ENCODE measurements at places on chromosomes 12 and 14.

DNA sequence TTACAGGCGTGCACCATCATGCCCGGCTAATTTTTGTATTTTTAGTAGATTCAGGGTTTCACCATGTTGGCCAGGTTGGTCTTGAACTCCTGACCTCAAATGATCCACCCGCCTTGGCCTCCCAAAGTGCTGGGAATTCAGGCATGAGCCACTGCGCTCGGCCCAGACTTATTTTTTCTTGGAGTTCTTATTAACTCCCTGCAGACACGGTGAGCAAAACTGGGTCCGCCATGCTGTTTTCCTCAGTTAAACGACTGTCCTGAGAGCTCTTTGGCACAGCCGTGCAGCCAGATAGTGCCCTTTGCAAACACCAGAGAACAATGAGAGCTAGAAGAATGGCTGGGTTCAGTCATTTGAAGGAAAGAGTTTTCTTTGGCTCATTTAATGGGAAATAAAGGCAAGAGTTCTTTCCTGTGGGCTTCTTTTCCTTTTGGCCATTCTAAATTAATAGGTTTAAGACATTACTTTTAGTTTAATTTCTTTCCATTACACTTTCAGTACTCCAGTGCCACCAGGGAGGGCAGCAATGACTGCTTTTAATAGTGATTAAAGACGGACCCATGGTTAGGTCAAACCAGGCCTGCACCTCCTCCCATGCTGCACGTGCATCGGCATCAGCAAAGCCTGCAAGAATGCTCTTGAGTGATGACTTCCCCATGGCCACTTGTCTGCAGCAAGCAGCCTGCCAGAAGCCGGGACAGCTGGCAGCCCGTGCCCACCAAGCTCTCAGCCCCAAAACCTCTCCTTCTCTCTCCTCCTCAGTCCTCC, 60.7 kb downstream of the VCPKMT start:
- no peak for DNase-seq

DNA sequence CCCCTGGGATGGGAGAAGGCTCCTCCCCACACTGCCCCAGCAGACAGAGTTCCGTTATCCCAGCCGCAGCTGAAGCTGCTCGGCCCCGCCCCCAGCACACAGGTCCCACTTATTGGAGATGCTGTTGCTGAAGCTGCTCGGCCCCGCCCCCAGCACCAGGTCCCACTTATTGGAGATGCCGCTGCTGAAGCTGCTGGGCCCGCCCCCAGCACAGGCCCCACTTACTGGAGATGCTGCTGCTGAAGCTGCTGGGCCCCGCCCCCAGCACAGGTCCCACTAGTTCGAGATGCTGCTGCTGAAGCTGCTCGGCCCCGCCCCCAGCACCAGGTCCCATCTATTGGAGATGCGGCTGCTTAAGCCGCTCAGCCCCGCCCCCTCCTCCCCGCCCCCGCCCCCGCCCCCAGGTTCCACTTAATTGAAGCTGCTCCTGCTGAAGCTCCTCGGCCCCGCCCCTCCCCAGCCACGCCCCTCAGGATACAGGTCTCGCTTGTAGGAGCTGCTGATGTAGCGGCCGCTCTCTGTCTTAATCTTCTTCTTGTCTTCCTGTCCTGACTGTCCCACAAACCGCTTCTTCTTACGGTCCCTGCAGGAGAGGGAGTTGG, 12.0 kb downstream of the CFAP73 start:
- DNase-seq: peak; percentile 12

DNA sequence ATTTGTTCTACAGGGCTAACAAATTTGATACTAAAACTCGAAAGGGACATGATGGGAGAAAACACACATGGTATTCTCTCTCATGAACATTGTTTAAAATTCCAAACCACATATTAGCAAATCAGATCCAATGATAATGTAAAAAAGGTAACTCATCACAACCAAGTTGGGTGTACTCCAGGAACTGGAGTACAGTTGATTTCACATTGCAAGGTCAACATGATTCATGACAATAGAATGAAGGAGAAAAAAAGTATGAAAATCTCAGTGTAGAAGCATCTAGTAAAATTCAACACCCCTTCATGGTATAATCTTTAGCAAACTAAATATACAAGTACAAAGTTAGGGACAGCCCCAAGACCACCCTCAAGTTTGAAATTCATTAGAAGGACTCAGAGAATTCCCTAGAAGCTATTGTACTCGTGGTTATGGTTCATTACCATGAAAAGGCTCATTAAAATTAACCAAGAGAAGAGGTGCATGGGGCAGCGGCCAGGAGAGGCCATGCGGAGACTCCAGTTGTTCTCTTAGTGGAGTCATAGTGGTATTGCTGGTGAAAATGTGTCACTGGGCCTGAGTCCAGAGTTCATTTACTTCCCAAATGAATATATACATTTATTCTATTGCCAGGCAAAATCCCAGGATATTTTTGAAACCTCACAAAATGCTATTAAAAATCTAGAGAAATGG, 3.1 kb upstream of the CDCA4 start:
- no peak for DNase-seq

DNA sequence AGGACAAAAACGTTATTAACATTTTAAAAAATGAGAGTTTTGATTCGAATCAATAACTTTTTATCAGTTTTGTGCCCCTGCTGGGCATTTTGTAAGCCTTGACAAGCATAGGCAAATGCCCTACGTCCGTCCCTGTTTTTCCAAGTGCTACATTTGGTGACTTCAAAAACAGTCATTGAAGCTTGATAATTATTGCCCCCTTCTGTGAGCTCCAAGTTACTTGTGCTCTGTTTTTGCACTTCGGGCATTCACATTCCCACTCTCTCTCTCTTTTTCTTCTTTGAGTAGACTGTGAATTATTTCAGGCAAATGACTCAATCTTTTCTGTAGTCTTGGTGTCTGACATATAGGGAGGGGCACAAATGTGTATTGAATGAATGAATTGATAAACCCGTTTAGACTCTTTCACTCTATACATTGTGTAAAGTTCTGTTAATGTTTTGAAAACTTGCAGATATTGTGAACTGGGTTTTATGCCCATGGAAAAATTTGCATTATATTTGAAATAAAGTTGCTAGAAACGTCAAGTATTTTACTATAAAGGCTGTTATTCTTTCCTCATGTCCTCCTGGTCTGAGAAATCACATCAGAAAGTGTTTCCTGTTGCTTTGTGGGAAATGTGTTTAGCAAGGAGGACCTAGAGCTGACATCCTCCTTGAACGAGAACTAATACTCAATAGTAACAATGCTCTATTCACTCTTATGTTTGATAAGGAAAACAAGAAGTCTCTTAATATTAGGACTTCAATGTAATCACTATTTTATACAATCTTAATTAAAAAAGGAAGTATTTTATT, 1.4 kb downstream of the APAF1 start:
- peak; percentile 31 for DNase-seq

GRCh38 chr14:102951034-102951433, 28.6 kb downstream of the AMN start:
- no peak for DNase-seq

DNA sequence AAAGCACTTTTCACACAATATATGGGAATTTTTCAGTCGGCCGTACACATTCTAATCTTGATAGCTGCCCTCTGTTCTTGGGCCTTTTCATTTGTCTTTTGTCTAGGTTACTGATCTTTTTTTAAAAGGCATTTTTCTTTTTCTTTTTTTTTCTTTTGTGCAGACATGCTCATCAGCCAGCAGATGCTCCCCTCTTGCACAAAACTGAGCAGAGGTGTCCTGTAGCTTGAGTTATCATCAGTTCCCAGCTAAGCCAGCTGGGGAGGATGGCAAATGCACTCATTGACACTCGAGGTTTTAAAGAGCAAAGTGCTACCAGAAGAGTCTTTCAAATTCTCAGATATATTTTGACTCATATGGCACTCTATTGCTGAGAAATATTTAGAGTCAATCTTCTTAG, 913.9 kb upstream of the SEL1L start:
- no peak for DNase-seq

GRCh38 chr12:90677552-90677951, 277.4 kb downstream of the CCER1 start:
- DNase-seq: no peak

DNA sequence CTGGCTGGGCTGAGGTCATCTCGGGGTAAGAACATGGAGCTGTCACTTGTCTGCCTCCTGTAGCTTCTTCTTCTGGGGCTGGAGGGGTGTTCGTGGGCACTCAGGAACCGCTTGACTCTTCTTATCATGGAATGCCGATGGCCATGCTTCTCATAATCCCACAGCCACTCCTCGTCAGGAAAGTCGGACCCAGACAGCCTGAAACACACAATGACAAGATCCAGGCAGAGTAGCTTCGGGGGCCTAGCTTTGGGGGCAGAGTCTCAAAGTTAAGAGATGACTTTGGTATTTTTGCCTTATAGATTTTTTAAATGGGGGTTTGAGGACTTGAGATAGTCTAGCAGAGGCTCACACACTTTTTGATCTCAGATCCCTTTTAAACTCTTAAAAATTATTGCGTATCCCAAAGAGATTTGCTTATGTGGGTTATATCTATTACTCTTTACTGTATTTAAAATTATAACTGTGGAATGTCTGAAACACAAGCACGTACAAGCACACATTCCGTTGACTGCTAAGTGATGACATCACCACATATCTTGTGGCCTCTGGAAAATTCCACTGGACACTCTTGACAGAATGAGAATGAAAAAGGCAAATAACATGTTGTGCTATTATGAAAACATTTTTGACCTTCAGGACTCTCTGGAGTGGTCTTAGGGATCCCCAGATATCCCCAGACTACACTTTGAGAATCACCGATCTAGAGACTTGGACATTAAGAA, 43.3 kb downstream of the BEST3 start:
- DNase-seq: no peak

DNA sequence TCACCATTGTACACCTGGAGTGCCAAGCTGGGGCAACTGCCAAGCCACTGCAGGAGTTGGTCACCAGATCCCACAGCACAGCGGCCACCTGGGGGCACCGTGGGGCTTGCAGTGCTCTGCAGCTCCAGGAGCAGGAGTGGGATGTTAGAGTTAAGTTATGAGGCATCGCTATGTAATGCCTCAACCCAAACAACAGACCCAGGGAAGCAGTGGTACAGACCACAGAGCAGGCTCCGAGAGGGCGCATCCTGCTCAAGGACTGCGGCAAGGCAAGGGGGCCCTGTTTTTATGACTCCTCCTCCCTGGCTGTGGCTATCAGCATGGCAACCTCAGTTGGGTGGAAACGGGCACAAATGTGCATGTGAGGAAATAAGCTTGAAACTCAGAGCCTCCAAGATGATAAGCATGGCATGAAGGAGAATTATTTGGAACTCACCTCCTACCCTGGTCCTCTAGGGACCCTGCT, 63.1 kb downstream of the ARL6IP4 start:
- DNase-seq: peak; percentile 63

DNA sequence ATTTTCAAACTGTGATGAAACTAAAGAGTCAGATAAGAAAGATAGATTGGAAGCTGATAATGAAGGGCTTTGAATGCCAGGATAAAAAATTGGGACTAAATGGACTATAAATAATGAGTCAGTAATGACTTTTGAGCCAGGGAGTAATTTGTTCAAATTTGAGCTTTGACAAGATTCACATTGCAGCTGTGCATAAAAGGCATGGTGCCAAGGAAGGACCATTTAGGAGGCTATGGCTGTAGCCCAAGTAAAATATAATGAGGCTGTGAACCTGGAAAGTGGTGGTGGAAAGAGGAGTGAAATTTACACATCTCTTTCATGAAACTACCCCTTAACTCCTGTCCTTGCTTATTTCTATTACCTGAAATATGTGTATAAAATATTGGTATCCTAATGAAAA, 218.5 kb downstream of the SLC6A15 start:
- DNase-seq: peak; percentile 95

- DNase-seq: no peak
Measured at GRCh38 chr14:100240668-100241032, 1.7 kb downstream of the YY1 start.

- no peak for DNase-seq
Measured at GRCh38 chr12:6647083-6647604, at the start of gene ACRBP. Gene ACRBP, minus strand, starts transcription at chr12:6647432. Its CDS starts 66 bp downstream, at chr12:6647366.

- no peak for DNase-seq
Measured at GRCh38 chr12:103687253-103687652, 100.2 kb downstream of the STAB2 start.

DNA sequence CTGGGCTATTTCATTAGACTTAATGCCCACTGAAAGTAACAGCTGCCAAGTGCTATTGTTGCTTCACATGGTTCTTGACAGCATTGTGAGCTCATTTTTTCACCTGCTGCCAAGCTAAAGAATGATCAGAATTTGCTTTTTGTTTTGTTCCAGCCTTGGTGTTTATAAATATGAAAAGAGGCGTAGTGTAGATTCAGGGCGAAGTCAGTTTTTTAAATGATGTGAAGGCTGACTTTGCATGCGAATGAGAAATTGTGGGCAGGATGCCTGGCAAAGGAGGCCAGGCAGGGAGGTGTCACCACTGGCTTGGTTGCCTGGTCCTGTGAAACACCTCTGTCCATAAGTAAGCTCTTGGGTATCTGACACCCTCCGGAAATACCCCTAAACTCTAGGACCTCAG, 93.3 kb upstream of the NAP1L1 start:
- no peak for DNase-seq

- DNase-seq: no peak
Measured at GRCh38 chr12:110992909-110993308, 72.5 kb upstream of the MYL2 start.

DNA sequence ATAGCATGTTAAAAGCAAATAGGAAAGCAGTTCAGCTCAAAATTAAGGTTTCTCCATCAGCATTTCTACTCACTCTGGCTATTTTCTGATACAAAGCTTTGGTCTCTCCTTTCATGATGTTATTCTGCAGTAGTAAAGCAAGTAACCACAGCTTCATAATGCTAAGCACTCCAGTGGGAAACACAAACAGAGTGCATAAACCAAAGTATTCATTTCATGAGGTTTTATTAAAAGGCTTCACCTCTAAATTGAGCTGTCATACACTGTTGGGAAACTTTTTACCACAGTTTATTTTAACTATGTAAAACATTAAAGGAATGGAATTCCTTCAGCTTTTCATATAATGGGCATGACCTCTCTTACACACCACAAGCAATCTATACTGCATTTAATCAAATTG, 157.9 kb upstream of the LMO3 start:
- no peak for DNase-seq

- DNase-seq: no peak
Measured at GRCh38 chr14:72126091-72126490, 193.9 kb downstream of the RGS6 start.

- no peak for DNase-seq
Measured at GRCh38 chr14:80325688-80326087, 114.4 kb upstream of the DIO2 start.

DNA sequence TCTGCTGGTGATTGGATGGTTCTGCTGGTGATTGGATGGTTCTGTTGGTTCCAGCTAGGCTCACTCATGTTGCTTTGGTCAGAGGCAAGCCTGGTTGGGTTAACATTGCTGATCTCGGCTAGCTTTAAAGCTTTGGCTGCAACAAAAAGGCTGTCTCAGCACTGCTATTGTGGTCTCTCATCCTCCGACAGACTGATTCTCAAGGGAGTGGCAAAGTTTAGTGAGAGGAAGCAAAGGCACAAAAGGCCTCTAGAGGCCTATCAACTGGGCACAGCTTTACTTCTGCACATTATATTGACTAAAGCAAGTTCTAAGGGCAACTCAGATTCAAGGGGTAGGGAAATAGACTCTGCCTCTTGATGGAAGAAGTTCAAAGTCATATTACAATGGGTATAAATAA, 84.7 kb upstream of the LGR5 start:
- no peak for DNase-seq

- no peak for DNase-seq
Measured at GRCh38 chr12:66008985-66009384, 121.6 kb downstream of the LLPH start.

GRCh38 chr12:32761716-32762115, 6.0 kb upstream of the YARS2 start:
- DNase-seq: no peak

GRCh38 chr14:51124029-51124428, 29.1 kb upstream of the TRIM9 start:
- DNase-seq: no peak

Measured in NCI-H1105 treated with DMSO at 0.1 percent for 48 hours (cell line).